ENCODE measurements at places on chromosomes 16 and 17.

- no peak for DNase-seq
These were observed 4.6 kb upstream of the GHDC start for GRCh38 chr17:42198897-42199296.

GRCh38 chr16:85995541-85996423 is 96.8 kb downstream of the IRF8 start:
- no peak for DNase-seq

- DNase-seq: no peak
These were observed 63.2 kb downstream of the FOXK2 start for GRCh38 chr17:82582709-82583108.

- no peak for DNase-seq
These were observed 220.4 kb upstream of the CACNG5 start for GRCh38 chr17:66614469-66614868.

DNA sequence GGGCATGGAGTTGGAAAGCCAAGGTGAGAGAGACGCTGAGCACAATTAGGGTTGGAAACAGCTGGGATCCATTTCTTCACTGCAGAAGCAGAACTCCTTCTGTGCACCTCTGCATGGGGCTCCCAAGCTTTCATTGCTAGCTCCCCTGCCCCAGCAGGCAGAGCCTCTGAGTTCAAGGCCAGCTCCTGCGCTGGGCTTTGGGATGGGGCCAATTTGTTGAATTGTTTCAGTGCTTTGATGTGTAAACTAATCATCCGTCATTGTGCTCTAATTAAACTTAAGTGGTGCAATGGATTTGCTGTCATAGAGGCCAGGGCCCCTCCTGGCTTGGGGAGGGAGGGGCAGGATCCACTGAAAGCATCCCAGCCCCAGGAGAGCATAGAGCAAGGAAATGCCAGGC is 13.5 kb upstream of the LYRM9 start:
- DNase-seq: no peak

- DNase-seq: no peak
These were observed 23.7 kb downstream of the NAA60 start for GRCh38 chr16:3467182-3467581.

DNA sequence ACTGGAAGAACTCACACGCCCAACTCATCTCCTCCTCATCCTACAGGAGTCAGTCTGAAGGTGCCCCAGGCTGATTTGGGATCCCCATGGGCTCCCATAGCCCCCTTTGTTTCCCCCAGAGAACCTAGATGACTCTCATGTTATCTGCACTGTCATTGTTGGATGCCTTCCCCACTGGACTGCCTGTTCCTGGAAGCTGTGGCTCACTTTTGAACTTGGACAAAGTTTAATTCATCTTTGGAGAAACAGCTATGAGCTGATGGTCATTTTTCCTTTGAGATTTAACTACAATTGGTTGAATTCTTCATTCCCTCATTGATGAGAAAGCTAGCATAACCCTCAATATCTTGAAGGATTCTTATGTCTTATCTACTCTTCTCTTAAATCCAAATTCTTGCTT is 186.6 kb downstream of the SALL1 start:
- DNase-seq: no peak

DNA sequence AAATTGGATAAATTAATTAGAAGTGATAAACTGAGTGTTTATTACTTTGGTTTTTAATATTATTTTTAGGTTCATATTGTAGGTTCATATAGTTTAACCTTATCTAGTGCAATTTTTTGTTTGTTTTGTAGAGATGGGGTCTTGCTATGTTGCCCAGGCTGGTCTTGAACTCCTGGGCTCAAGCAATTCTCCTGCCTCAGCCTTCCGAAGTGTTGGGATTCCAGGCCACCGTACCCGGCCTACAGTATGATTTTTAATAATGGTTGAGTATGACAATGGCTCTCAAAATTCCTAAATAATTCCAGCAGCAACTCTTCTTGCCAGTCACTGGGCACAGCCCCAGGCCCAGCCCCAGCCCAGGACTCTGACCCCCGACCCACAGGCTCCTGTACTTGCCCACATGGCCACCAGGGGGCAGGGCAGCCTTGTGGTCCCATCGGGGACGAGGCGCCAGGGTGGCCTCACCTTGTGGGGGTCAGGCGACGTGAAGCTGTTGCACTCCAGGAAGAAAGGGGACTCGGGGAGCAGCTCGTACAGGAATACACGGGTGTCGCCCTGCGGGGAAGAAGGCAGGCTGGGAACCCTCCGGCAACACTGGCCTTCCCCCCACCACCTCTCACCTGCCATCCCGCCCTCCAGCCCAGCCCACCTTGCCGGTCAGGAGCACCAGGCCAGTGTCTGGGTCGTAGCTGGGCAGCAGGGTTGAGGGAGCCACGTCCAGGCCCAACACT is 7.9 kb upstream of the PAM16 start:
- peak; percentile 65 for DNase-seq

DNA sequence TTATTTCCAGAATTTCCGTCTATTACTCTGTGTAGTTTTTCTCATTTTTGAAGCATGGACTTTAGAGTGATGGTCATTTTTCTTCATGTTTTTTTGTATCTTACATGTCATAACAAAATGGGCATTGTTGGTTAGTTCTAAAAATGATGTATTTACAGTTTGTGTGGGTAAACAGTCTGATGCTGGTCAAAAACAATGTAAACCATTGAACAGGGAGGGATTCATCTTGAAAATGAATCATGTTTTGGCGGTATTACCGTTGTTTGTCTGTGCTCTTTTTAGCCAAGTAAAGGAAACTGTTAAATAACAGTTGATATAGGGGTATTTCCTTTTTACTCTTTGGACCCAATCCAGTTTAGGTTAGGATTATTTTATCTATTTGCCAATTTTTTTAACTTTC is 315.8 kb downstream of the BCAS3 start:
- DNase-seq: no peak

- no peak for DNase-seq
These were observed 1225.1 kb downstream of the CDH8 start for GRCh38 chr16:60811051-60811608.

GRCh38 chr16:72856797-72857196 is 191.1 kb downstream of the ZFHX3 start:
- no peak for DNase-seq

DNA sequence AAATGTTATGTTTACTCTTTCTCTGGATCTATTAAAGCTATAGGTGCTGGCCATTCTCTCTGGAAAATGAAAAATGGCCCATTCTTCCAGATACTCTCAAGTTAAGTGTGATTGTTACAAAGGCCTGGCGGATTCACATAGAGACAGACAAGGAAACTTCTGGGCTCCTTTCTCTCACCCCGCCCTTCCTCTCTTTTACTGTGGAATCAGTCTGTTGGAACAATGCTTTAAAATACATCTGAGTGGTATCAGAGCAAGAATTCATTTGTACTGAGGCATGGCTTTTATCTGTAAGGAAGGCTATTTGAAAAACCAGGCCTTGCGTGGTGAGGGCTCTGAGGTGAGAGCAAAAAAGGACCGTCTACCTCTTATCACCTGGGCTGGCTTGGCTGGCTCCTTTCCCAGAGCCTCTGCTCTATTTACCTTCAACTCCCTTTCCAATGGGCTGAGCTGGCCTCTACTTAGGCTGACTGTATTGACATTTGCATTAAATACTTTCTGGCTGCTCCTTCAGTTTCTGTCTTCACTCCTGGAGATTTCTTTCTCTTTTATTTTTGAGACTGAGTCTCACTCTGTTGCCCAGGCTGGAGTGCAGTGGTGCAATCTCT is 274.0 kb downstream of the PHKB start:
- no peak for DNase-seq
